ENCODE measurements at places on chromosomes 6 and 20.
A peak's percentile ranks its signal among the peaks of the same experiment; 100 is the strongest.

DNA sequence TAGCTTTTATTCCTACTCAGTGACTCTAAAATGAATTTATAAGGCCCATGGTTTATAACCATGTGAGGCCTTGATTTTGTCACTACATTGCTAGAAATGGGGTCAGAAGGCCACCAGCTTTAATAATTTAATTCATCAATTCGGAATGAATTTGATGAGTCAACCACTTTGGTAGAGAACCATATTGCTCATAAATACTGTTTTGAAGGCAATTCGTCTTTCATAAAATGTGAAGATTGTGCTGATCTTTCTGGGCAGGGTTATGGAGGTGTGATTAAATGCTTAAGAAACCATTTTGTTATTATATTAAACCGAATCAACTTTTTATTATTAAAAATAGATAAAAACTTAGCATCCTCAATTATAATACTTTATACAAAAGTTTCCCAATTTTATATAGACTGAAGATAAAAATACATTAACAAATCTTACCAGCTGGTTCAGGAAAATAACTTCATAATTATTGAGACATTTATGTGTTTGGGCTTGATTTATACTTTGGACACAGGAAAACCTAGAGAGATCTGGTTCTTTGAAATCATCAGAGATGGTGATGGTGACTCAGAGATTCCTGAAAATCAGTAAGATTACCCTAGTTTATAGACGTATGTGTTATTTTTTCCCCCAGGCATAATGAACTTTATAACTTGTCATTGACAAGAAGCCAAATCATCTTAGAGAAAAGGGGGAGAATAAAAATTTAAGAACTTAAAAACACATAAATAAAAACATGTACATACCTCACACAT, 10.6 kb downstream of the HCRTR2 start:
- no peak for DNase-seq

- DNase-seq, result no peak
Measured at GRCh38 chr6:82915666-82916065, 150.0 kb downstream of the UBE3D start.

GRCh38 chr6:169048185-169048864, 205.3 kb downstream of the THBS2 start:
- peak; percentile 28 for DNase-seq

- DNase-seq, result no peak
Measured at GRCh38 chr6:75611702-75612375, 10.2 kb downstream of the SENP6 start.

DNA sequence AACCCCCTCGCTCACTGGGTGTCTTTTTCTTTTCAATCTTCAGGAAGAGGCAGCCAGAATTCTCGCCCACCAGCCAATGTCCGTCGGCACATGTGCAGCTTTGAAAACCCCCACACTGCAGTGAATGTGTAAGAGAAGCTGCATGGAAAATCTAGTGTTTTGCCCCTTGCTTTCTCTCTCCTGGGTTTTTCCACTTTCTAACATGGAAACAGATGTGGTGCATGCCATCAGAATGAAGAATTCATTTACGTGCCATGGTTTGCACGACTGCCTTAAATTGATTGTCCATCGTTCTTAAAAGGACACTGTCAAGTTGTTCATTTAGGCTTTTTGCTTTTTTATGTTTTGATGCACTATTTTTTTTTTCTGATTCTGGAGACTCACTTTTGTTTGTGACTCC, 117.1 kb upstream of the RAB32 start:
- DNase-seq, result no peak

GRCh38 chr20:20401991-20402390, 34.1 kb downstream of the INSM1 start:
- DNase-seq, result no peak

DNA sequence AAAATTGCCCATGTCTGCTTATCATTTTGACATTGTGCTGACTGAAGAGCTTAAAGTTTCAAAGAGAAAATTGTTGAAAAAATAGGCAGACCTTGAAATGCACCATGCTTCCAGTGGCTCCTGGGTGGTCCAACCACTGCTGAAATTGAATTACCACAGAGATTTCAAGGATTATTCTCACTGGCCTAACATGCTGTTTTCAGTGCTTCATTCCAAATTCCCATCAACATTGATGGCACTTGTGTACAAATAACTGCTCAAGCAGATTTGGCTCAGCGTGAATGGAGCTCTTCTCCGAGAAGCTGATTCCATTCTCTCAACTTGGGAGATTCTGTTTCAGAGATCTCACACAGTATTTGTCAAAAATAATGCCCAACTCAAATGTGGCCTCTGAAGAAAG, 75.5 kb downstream of the LAMA4 start:
- DNase-seq, result no peak

GRCh38 chr6:76790045-76790796, 673.1 kb downstream of the HTR1B start:
- DNase-seq, result no peak

DNA sequence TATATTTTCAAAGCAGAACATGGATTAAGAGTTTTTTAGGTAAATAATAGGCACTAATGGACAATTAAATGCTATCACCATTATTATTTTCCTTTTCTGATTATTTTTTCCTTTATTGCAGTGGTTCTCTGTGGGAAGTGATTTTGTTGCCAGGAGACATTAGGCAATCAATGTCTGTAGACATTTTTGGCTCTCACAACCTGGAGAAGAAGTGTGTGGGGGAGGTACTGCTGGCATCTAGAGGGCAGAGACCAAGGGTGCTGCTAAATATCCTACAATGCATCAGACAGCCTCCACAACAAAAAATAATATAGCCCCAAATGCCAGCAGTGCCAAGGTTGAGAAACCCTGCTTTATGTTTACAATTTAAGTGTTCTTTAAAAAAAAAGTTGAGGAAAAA, 8.3 kb downstream of the IFNGR1 start:
- DNase-seq, result no peak

- DNase-seq, result no peak
Measured at GRCh38 chr6:70652216-70652615, 15.5 kb upstream of the SMAP1 start.

DNA sequence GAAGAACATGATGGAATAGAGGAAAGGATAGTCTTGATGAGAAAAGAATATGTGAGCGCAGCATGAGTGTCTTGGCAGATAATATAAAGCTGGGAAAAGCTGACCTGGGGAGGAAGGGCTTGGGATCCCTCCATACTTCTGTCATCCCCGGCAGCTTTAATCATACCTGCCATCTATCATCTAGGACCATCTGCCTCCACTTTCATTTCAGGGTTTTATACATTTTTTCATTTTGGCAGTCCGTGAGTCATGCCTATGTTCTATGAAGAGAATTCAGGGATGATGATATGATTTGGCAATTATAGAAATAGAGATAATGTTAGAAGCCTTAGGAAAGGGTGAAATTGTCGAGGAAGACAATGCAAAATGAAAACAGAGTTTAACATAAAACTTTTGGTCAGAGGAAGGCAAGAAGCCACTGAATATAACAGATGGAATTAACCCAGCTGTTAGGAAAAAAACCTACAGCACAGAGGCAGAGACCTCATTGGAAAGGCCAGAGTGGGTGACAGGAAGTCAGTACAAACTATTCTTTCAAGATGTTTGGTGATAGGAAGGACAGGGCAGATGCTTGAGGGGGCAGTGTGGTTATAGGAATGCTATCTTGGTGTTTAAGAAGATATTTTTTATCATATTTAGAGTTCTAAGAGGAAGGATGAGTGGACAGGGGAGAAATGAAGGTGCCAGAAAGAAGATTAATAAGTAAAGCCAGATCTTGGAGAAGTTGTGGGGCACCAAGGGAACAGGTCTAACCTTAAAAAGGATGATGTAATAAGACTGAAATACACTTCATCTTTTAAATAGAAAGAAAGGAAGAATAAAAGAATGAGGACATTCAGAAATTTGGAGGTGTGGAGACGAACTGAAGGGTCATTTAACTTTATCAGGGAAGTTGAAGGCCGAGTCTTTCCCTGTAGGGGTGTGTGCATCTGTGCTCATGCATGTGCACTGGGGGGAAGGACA, 37.8 kb downstream of the MARCKS start:
- no peak for DNase-seq

DNA sequence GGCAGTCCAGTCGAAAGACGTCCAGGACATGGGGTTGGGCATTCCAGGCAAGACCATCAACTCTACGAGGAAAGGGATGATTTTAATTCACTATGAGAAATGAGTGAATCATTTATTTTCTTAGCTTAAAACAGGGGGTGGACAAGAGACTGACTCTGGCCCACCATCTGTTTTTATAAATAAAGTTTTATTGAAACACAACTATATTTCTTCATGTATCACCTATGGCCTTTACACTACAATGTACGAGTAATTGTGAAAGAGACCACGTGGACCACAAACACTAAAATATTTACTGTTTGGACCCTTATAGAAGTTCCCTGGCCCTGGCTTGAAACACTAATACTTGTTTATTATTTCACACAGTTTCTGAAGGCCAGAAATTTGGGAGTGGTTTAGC, 15.6 kb upstream of the RSPO4 start:
- DNase-seq, result no peak

GRCh38 chr6:129069006-129069405, 186.1 kb downstream of the LAMA2 start:
- no peak for DNase-seq

DNA sequence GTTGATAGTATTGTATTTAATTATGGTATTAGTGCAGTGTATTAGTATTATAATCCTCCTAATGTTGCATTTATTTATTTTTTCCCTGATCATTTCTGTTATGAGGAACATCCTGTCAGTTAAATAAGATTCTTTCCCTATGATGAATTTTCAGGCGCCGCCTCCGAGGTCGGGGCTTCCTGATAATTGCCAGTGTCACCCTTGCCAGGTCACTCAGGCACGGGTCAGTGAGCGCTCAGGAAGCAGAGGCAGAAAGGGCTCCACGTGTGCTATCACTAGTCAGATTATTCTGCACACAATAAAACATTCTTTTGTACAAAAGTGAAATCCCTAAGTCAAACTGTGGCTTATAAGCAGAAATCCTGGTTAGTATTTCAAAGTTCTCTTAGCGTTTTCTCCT, 64.8 kb downstream of the TSHZ2 start:
- DNase-seq, result no peak

DNA sequence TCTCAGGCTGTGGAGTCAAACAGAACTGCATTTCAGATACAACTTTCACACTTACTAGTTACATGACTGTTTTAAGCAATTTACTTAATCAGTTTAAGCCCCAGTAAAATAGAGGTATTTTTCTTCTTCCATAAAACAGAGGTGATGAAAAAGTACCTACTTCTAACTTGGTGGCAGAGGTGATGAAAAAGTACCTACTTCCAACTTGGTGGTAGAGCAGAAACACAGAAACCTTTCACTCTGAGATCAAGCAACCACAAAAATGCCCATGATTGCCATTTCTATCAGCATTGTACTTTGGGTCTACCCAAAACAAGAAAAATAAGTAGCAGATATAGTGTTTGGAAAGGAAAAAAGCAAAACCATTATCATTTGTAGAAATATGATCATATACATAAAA, 148.7 kb downstream of the OPRM1 start:
- no peak for DNase-seq

DNA sequence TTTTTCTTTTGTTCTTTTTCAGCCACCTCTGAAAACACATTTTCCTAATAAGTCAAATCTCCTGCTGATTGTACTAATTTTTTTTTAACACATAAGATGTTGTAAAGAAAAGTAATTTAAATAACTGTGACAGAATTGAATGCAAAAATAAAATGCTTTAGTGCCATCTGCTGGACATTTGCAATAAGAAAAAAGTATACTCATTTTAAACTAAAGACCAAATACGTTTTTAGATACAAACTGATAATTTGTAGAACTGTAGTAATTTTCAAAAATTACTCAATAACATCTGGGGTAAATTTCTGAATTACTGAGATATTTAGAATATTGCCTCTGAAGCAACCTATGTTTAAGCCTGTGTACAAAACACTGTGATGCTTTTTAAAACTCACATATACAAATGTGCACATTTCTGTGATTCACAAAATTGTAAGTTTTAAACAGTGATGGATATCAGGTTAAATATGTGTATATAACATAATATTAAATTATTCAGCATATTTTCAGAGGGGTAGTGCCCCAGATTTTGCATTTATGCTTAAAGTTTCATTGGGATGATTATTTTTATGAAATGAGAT, 198.7 kb downstream of the RIMS1 start:
- no peak for DNase-seq

DNA sequence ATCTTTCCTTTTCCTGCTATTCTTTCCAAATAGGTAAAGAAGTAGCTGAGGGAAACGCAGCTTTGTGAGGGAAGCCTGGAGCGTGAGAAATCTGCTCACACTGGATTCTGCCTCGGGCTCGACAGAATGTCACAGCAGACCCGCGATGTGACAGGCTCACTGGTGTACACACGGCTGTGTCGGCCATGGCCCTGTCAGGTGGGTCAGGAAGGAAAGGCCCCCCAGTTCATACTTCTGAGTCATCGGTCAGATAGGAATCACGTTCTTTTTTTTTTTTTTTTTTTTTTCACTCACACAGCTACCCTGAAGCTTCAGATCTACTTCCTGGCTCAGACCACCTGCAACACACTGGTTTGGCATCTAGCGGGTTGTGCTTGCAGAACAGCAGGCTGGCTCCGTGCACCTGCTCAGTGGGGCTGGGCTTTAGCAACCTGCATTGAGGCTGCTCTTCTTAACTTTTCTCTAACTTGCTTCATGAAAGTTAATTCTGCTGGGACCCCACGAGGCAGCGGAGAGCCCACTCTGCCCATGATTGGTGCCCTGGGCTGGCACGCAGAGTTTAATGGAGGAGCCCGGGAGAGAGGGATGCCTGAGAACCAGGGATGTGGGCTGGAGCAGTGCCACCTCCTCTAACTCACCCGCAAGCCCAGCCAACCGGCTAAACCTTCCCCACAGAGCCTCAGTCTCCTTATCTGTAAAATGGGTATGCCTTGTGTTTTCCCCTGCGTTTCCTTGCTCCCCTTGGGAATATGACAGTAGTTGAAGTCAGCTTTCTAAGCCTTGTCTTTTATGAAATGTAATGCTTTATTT, 61.5 kb upstream of the FNDC1 start:
- DNase-seq, result no peak

- DNase-seq, result peak; percentile 92
Measured at GRCh38 chr6:149922642-149923326, at the start of gene RAET1G. Gene RAET1G (minus strand): TSS chr6:149923121. CDS start chr6:149923010, 111 bp downstream.

DNA sequence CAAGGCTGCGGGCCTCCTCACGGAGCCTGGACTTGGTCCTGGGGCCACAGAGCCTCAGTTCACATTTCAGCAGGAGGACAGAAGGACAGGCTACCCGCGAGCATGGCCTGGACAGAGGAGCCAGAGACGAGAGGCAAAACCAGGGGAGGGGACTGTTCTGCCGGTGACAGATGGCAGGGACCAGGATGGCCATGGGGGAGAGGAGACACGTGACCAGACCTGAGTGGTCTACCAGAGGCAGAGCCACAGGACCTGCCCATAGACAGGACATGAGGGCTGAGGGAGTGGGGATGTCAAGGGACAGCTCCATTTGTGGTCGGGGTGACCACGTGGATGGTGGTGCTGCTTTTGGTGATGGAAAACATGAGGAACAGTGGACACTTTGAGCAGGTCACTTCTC, 207.9 kb downstream of the NFATC2 start:
- no peak for DNase-seq

DNA sequence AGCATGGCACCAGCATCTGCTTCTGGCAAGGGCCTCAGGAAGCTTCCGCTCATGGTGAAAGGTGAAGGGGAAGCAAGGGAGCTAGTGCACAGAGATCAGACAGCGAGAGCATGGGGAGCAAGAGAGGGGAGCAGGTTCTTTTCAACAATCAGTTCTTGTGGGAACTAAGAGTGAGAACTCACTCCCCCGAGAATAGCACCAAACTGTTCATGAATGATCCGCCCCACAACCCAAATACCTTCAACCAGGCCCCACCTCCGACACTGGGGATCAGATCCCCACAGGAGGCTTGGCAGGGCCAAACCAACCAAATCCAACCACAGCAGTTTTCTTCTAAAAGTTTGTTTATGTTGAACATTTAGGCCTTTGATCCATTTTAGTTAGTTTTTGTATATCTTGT, 69.7 kb upstream of the BHLHE23 start:
- peak; percentile 15 for DNase-seq

GRCh38 chr6:38349795-38350194, 289.9 kb downstream of the BTBD9 start:
- DNase-seq, result no peak
